HL-60 (cell line): ENCODE measurements at places on chromosomes 2 and 18.
A peak's percentile ranks its signal among the peaks of the same experiment; 100 is the strongest.

- no peak for DNase-seq
Measured at GRCh38 chr2:8230466-8230865, 451.4 kb upstream of the ID2 start.

DNA sequence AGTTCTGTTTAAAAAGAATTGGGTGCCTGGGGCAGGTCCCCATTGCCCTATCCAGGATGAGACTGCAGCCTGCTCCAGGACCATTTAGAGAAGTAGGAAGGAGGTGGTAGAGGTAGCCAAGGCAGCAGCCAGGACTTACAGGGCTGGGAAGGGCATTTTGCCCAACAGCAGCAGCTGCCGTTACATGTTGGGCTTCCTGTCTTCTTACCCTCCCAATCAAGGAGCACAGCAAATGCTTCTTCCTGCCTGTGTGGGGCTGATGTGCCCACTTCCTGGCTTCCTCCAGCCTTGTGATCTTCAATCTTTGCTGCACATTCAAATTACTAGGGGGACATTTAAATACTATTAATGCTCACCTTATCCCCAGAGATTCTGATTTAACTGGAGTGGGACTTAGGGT is 112.0 kb downstream of the QPCT start:
- no peak for DNase-seq

GRCh38 chr2:168670478-168670877 is 132.0 kb upstream of the NOSTRIN start:
- DNase-seq = no peak

GRCh38 chr18:57728941-57729511 is 74.1 kb downstream of the ATP8B1 start:
- peak; percentile 32 for DNase-seq

GRCh38 chr18:47915930-47916329 is 14.5 kb downstream of the SMAD2 start:
- no peak for DNase-seq
